ENCODE measurements at places on chromosomes 16 and 17.

GRCh38 chr16:56275076-56275475 is 83.8 kb downstream of the GNAO1 start:
- DNase-seq, result no peak

DNA sequence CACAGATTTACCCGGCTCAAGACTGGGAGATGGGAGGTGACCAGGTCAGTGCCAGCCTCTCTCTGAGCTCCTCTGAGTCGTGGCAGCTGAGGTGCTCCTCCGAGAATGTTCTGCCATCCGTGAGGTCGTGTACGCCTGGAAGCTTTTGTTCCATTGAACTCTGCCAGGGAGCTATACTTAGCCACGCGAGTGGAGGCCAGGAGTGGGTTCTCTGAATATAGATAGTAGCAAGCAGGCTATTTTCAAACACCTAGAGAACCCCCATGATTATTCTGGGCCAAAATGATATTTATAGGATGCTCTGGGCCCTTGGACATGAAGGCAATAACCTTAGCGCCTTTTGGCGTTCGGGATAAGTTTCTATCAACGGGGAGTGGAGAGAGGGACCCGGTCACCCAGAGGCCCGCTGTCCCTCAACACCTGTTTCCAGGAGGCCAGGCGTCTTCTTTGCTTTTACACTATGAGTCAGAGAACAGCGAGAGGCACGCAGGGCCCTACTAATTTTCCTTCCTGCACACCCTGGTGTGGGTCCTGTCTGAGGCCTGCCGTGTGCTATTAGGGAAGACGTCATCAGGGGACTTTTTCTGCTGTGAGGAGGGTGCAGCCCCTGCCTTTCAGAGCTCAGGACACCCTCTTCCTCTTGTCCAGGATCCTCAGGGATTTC is 11.0 kb upstream of the MVD start:
- no peak for DNase-seq

GRCh38 chr17:29619251-29619650 is 3.5 kb downstream of the CORO6 start:
- DNase-seq, result peak; percentile 47

DNA sequence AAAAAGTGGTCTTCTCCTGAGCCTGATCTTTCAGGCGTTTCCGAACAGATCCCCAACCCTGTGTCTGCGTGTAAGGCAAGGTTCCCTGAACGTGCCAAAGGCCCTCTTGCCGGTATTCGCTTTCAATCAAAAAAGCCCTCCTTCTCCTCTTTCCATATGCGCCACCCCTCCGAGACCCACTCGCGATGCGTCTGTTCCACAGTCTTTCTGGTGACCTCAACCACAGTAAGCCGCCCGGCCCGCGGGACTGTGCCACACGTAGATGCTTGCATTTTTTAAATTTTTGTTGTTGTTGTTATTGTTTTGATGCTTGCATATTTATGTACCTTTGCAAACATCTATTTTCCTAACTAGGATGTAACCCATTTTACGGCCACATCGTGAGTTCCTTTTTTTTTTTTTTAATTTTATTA is 607 bp upstream of the PRPSAP1 start:
- DNase-seq, result no peak

GRCh38 chr17:8314797-8315763 is 5.0 kb downstream of the ARHGEF15 start:
- no peak for DNase-seq
